ENCODE measurements at places on chromosomes 4 and X.

DNA sequence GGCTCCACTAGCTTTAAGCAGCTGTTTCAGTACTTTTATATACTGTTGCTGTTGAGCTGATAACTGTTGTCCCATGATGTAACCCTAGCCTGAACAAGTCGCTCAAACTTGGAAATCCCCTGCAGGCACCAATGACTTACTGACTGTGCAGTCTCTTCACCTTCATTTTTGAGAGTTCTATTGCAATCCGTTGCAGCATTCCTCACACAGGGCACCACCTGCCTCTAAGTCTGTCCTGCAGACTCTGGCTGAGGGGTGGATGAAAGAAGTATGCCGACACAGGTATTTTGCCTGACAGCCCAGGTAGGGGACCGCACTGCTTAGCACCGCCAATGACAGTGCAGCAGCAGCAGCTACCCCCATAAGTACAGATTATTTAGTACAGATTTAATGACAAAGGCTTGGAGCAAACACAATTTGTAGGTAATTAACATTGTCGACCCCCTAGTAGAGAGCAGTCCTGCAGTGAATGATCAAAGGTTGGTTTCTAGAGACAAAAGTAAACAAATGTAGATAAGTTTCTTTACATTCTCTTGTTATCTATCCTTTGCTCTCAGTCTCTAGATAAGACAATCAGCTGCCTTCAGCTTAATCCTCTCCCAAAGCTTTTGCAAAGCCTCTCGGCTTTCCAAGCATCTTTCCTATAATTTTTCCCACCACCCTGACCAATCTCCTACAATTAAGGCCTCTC is 205.0 kb downstream of the PABPC4L start:
- no peak for DNase-seq

- DNase-seq = no peak
These were observed 114.5 kb upstream of the ACSL4 start for GRCh38 chrX:109847257-109848187.

- DNase-seq = no peak
These were observed 131.7 kb upstream of the INTU start for GRCh38 chr4:127501103-127501502.

DNA sequence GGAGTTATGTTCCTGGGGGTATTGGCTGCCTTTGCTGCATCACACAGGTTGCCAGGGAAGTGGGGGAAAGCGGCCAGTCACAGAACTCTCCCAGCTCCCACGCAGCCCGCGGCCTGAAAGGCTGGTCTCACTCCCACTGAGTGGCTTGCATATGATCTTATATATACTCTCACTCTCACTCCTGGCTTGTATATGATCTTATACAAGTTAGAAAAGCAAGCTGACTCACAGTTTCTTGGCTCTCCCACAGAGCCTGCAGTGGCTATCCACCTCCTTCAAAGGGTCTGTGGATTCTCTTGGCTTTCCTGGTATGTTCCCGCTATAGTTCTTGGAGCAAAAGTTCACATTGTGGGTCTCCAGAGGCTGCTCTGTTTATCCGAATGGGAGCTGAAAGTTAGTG is 833.5 kb upstream of the GALNTL6 start:
- no peak for DNase-seq

DNA sequence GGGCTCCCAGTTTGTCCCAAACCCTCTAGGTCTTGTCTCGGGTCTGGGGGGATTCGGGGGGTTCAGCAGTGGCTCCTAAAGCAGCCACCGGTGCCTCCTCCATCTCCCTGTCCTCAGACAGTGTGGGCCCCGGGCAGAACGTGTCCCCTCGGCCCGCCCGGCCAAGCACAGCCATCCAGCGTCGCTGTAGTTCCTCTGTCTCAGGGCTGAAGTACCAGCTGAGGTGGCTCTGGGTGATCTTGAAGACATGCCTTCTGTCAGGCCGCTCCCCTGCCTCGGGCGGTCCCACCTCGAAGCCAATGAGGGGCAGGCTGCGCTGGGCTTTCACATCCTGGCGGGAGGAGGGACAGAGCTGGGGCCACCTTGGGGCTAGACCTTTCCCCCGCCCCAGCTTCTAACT is 5.9 kb downstream of the TSR2 start:
- DNase-seq = no peak

DNA sequence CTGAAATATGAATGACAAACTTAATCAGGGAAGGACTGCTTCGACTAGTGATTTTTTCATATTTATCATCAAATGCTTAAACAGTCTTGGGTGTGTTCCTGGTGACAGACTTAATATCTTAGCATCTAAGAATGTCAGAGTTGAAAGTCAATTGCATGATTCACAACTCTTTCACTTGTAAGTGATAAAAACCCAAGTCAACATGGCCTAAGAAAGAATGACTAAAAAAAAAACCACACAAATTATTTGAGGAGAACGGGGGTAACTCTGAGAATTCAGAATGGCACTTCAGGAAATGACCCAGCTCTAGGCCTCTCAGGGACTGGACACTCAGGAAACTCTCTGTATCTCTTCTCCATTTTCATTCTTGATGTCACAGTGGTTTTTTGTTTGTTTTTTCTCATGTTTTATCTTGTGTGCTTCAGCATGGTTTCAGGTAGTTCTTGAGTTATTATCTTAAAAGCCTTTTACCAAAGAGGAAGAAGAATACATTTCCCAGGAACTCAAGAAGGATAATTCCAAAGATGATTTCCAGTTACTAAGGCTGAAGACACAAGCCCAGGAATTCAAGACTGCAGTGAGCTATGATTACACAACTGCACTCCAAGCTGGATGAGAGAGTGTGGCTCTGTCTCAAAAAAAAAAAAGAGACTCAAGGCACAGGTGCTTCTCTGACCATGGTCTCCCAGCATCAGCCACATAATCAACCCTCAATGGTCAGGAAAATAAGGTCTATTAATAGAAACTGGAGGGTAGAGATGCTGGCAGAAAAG is 1697.8 kb upstream of the IGFBP7 start:
- DNase-seq = no peak

GRCh38 chr4:30553706-30554105 is 166.5 kb upstream of the PCDH7 start:
- no peak for DNase-seq

DNA sequence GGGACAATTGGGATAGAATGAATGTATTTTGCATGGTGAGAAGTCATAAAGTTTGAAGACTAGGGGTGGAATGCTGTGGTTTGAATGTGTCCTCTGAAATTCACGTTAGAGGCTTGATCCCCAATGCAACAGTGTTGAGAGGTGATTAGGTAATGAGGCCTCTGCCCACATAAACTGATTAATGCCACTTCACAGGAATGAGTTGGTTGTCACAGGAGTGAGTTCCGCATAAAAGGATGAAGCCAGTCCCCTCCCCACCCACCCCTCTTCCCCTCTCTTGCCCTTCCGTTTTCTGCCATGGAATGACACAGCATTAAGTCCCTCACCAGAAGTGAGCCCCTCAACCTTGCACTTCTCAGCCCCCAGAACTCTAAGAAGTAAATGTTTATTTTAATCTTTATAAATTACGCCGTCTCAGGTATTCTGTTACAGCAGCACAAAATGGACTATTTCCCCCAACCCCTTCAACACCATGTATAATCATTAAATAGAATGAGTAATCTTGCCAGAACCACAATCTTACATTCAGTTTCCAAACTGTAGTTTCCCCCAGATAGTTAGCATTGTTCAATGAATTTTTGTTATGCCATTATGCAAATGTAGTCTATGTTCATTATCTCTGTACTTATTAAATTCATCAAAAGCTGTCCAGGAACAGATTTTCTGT is 5.5 kb upstream of the MMAA start:
- no peak for DNase-seq

DNA sequence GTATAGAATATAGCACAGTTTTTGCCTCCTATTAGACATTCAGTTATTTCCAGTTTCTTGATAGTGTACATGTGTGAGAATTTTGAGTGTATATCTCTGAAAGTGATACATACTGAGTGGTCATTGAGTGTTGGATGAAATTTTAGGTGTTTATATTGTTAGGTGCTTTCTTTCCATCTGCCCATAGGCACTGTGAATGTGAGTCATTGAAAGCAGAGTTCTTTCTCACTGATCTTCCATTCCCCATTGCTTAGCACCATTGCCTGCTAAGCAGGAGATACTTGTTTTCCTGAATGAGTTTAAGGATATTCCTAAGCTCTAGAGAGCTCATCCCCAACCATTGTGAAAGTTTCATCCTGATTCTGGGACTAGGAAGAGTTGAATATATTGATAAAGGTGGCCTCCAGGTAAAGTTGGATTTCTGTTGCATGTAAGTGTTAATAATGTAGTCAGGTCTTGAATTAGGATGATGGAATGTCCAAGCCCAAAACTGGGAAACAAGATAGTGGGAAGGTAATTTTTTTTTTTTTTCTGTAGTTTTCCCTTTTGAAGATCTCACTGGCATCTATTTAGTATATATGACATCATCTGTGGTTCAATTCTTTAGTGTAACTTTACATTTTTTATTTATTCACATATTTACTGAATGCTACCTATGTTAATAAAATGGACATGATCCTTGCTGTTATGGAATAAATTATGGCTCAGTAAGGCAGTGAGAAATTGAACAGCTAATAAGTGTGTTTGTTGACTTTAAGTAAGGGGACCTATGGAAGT is 22.1 kb downstream of the UBE2K start:
- DNase-seq = no peak

All from NCI-H446 (cell line).